SK-N-SH (cell line): ENCODE measurements at places on chromosomes 13 and 19. TPM values are rescaled to one million over a fixed set of nuclear protein-coding genes. Genes with fewer than 3 reads are reported as not detected.
A peak's percentile ranks its signal among the peaks of the same experiment; 100 is the strongest.

Gene LYPD3
- polyA plus RNA-seq = 3.4 and 4.2 TPM in 2 replicates

DNA sequence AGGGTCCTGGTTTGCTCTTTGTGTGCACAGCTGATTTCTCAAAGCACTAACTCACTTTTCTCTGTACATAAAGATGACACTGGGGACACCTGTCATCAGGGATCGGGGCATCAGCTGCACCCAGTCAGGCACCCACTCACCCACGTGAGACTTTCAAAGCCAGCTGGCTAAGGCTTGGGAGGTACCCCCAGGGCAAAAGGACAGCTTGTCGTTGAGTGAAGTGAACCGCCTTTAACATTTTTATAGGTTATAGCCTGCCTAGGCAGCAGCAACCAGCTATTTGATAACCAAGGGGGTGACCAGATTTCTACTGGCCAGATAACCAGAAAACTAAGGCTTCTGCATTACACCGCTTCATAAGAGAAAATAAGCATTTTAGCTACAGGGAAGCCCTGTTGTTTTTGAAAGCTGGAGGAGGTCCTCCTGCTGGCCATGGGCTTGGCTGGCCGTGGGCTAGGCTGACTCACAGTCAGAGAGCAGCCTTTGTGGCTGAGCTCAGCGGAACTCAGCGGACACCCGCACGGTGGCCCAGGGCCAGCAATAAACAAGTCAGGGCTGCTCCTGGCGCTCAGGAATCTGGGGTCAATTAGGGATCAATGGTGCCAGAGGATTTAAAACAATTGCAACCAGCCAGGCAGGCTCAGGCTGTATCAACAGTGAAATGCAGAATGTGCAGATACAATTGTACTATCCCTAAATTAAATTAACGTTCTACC lies 57.1 kb downstream of the ALOX5AP start:
- DNase-seq = peak; percentile 75

DNA sequence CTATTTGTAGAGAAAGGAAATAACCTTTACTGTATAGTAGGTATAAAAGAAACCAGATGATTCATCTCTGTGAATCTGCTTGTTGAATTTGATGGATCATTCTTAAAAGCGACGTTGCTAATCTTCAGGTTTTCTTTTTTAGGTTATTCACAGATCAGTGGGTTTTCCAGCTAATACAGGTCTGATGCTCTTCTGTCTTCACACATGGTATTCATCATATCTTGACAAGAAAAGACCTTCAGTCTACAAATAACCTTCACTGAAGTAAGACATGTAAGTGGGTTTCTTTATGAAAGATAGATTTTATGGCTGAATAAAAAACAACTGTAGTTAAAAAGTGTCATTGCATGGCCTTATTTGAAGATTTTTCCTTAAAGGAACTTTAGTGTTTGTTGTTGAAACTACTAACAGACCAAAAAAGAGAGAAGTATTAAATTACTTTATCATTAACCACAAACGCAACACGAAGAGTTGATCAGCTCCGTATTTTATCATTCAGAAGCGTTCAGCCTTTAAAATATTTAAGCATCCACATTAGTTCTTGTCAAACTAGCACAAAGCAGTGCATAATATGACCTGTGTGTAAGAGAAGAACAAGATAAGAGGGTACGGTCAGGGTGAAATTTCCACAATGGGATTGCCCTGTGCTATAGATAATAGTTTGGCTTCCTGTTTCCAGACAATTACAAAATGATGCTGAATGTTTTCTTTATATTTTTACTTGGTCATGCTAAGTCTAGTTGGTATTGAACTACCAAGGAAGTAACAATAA lies 299.5 kb downstream of the MZT1 start:
- no peak for DNase-seq

- DNase-seq = no peak
Observed at GRCh38 chr13:55359067-55359466, 1781.7 kb upstream of the PRR20A start.

Gene FXYD7
- 0.10 and 0.44 TPM in 2 replicates for polyA plus RNA-seq

- DNase-seq = no peak
Observed at GRCh38 chr13:82259284-82259683, 1623.0 kb downstream of the SLITRK1 start.

DNA sequence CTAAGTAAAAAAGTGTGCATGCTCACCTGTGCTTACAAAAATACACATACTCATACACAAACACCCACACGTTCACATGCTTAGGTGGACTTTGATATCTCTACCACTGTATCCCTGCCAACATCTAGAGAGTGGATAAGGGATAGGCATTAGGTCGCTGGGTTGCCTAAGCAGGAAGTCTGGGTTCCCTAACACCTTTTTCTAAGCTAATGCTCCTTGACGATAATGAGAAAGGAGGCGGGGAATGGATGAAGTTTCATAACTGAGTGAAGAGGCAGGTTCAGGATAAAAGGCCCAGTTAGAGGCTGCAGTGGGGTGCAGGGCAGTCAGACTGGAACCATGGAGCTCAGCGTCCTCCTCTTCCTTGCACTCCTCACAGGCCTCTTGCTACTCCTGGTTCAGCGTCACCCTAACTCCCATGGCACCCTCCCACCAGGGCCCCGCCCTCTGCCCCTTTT lies 41.9 kb upstream of the CYP2A7 start:
- no peak for DNase-seq

Gene ZNF90
- polyA plus RNA-seq = 1.4 and 1.5 TPM in 2 replicates

DNA sequence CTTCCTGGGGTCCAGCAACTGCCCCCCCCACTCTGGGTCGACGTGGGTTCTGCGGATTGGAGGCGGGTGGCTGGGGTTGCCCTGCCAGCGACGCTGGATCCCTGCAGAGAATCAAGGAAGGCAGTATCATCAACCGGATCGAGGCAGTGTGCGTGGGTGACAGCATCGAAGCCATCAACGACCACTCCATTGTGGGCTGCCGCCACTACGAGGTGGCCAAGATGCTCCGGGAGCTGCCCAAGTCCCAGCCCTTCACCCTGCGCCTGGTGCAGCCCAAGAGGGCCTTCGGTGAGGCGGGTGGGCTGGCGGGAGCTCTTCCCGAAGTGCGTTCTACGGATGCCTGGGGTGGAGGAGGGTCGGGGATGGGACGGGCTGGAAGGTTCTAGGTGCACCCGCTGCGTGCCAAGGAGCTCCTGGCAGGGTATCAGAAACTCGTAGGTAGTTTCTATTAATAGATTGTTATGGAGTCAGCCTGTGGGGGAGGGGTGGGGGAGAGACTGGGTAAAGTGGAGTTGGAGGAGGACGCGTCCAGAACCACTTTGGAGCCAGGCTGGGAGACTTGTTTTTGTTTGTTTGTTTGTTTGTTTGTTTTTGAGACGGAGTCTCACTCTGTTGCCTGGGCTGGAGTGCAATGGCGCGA lies 1.5 kb downstream of the GIPC3 start:
- no peak for DNase-seq

Gene IFNL1
- not detected in 2 replicates for polyA plus RNA-seq

GRCh38 chr13:32791545-32792172 lies 205.4 kb downstream of the PDS5B start:
- no peak for DNase-seq

- DNase-seq = no peak
Observed at GRCh38 chr13:77312311-77312710, 14.6 kb downstream of the MYCBP2 start.

GRCh38 chr19:4454747-4455718 lies 2.6 kb downstream of the UBXN6 start:
- no peak for DNase-seq

GRCh38 chr13:110331362-110331761 lies 24.3 kb downstream of the COL4A2 start:
- no peak for DNase-seq

DNA sequence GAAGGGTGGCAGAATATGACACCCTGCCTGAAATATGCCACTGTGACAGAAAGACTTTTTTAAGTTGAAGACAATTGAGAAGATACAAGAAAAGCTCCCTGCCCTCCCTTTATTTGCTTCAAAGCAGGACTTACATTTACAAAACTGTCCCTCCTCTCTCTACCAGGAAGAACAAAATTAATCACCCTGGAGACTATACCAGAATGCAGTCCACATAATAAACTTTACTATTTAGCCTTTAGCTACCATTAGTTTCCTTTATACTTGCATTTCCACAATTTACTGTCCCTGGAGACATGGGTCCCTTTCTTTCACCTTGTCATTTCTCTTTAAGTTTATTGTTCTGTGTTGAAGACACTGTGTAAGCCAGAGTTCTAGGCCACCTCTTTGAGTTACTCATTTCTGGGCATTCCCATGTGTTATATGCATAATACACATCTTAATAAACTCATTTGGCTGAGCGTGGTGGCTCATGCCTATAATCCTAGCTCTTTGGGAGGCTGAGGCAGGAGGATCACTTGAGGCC lies 238.8 kb downstream of the RFC3 start:
- DNase-seq = no peak

Gene ZNF208
- not detected in 2 replicates for polyA plus RNA-seq

DNA sequence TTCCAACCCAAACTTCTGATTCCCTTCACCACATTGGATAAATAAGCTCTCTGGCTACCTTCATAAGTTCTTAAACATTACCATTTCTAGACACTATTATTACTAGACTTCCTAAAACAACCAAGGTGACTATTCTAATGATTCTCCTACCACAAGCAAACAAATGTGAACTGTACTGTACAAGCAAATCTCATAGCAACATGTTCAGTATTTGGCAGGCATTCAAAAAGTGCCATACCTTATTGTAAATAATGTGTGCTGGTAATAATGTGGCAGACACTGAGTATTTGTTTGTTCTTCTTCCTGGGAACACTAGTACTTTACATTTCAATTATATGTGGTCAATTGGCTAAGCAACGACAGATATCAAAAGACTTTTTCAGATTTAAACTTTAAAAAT lies 986.0 kb upstream of the SPRY2 start:
- no peak for DNase-seq

GRCh38 chr13:113526466-113527220 lies 36.1 kb upstream of the DCUN1D2 start:
- DNase-seq = no peak
